ENCODE measurements at places on chromosomes 6 and 20.

DNA sequence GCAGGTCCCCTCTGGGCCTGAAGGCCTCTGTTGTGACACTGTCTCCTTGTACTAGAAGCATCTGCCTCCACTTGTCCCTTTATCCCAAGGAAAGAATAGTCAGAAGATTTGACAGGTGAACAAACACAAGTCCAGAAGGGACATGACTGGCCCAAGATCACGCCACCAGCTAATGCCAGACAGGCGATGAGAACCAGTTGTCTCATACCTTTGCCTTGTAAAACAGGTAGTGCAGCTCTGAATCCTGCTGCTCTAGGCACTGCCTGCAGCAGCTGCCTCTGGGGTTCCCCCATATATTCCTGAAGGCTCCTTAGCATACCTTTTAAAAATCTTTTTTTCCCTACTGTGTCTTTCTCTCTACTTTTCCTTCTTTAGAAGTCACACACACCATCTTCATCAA, 25.0 kb downstream of the SCAND1 start:
- DNase-seq, result no peak

DNA sequence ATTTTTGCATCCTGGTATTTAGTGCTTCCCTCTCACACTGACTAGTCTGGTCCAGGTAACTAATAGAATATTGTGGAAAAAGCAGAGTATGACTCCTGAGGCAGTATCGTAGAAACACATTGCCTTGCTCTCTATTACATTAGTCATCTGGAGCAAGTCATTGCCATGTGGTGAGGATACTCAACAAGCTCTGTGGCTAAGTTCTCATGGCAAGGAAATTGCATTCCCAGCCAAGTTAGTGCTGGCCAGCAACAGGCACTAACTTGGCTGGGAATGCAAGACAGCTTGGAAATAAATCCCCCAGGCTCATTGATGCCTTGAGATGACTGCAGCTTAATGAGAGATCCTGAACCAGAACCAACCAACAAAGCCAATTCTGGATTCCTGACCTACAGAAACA, 39.7 kb upstream of the HTR1B start:
- DNase-seq, result no peak

- no peak for DNase-seq
Observed at GRCh38 chr6:77474286-77474956, 11.1 kb upstream of the HTR1B start.

GRCh38 chr20:45935416-45936046, 1.0 kb downstream of the PCIF1 start:
- no peak for DNase-seq

DNA sequence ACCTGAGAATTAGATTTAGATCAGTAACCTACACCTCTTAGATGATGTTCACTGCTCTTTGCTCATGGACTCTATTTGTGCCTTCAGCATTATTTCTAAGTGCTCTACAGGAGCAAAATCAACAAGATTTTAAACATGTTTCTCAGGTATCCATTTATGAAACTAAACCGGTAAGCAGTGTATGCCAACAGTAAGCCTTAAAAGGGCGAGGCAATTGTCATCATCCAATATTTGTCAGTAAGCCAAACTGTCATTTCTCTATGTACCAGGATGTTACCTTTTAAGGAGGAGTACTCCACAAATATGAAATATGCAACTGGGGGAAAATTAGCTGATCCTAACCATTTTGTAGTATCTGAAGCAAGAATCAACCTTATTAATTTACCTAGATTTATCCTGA, 69.6 kb upstream of the ZNF184 start:
- DNase-seq, result no peak

GRCh38 chr6:56691814-56692213, 49.1 kb upstream of the DST start:
- no peak for DNase-seq

DNA sequence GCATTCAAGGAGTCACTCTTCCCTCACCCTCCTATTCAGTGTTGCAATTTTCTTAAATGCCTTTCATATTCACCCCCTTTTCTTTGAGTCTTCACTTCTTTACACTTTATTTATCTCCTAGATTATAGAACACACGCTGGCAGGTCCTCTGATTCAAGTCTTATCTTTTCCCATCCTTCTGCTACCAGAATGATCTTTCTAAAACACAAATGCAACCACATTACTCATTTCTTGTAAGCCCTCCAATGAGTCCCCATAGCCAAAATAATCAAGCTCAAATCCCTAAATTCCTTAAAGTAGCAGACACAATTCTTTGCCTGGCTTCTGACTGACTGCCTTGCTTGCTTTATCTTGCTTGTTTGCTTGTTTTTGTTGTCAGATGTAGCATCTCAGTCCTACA, 920.0 kb downstream of the TFAP2A start:
- no peak for DNase-seq

- DNase-seq, result no peak
Observed at GRCh38 chr20:1241456-1241855, 15.6 kb downstream of the RAD21L1 start.

DNA sequence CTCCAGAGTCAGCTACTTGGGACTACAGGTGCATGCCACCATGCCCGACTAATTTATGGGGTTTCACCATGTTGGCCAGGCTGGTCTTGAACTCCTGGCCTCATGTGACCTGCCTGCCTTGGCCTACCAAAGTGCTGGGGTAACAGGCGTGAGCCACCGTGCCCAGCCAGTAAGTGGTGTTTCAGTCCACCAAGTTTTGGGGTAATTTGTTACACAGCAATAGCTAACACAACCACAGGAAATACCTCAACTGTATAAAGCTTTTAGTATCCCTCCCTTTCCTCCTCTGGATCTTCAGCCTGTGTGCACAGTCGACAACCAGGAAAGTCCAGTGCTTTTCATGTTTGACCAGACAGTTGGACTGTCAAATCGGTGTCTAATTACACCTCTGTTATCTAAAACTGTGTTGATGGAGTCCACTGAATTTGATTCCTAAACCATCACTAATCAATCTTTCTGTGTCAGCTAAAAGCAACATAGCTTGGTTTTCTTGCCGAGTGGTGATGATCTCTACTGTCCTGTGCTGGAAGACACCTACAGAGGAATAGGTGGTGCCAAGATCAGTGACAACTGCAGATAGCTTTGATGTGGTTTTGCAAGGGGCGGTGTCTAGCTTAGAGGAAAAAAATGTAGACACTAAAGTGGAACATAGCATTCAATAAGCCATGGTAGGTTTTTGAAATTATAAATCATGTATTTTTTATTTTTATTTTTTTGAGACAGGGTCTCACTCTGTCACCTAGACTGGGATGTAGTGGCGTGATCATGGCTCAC, 22.2 kb upstream of the ZBTB2 start:
- DNase-seq, result peak; percentile 23

DNA sequence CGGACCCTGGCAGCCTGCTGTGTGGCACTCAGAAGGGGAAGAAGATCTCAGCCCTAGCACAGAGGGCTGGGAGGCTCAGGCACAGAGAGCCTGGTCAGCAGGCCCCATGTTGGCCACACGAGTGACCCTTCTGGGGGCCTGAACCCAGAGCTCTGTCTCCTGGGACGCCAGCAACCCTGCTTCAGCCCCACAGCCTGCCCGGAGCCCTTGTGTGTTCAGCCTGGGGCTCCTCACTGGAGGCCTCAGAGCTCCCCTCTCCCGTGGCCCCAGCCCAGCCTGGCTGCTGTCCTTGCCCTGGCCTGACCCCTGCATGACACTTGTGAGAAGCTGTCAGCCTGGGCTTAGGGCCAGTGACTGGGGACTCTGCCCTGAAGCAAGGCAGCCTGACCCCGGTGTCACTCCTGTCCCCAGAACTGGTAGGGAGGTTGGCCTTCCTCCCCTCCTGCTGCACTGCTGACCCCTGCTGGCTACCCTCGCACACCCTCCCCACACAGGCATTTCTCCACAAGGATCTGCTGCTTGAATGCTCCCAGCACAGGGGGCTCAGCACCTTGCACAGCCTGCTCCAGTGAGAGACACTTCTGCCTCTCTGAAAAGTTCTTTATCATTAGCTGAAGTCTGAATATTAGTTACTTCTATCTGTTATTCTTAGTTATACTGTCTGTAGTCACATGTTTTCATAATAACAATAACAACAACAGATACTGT, 15.4 kb upstream of the IP6K3 start:
- DNase-seq, result no peak

DNA sequence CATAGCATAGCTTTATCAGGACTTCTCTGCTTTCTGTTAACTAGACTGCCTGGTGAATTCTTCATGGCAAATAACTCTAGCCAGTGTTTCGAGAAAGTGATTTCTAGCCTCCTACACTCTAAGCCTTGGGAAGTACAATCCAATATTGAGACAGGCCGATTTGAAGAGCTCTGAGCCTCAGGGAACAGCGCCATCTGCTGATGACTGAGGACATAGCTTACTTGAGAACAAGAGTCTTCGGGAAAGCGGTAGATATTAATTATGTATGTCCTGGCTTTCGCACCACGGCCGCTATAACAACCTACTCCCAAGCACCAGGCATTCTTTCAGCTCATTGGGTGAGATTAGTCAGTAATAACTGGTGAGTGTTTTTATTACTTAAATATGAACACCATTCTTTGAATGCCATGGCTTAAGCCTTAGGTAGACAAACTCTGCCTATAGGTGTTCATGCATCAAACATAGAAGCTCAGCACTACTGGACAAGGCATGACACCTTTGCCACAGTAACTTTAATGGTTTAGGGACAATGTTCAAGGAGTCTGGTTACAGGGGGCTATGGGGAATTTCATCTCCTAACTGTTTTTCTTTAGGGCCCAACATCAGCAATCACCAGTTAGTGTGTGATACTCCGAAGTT, 518.6 kb downstream of the BMP2 start:
- no peak for DNase-seq

DNA sequence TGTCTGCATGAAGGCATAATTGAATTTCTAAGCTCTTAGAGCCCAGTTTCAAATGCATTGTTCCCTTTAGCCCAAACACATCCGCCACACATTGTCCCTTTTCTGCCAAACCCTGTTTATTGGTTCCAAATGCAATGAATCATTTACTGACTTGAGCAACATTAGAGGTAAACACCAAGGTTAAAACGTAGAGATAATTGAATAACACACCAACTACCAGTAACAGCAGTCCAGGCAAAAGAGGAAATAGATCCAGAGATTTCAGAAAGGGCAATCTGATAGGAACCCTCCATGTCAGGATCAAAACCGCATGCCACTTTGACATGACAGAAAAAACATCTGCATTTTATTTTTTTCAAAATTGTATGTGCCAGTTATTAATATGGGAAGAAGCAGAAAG, 114.8 kb downstream of the PKHD1 start:
- no peak for DNase-seq

DNA sequence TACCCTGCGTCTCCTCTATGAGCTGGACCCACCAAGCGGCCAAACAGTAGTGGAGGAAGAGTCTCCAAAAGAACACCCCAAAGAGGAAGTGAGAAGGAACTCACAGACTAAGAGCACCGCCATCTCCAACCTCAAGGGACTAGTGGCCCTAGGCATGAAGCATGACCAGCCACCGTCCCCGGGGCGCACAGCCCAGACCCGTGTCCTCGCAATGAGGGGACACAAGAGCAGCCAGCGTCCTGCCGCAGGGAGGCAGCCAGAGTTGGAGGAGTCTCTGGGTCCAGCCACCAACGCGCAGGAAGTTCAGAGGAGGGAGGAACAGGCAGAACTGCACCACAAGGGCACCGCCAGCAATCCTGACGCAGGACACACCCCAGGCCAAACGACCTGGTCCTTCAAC, 72.6 kb downstream of the TAF4 start:
- DNase-seq, result no peak

DNA sequence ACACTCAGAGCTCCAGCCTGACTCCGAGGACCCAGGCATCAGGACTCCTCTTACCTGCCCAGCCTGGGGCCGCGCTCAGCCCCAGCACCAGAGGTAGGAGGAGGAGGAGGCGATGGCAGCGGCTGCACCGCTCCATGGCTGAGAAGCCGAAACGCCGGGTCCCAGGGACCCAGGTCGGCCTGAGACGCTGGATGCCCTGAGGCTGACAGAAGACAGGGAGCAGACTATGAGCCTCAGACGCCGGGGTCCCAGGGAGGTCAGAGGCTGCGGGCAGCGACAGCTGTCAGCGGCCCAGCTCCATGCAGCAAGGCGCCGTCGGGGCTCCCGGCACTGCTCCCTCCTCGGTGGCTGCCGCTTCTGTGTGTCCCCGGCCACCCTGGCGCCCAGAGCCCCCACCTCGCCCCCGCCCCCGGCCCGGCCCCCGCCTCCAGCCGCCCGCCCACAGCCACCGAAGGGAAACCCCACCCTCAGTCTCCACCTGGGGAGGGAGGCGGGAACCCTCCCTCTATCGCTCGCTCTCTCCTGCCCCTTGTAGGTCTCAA, at the start of gene COL11A2:
Gene COL11A2 (minus strand): TSS at position 363 of the 542 bp plus-strand sequence. CDS start 227 bp downstream, at position 136.
- no peak for DNase-seq

DNA sequence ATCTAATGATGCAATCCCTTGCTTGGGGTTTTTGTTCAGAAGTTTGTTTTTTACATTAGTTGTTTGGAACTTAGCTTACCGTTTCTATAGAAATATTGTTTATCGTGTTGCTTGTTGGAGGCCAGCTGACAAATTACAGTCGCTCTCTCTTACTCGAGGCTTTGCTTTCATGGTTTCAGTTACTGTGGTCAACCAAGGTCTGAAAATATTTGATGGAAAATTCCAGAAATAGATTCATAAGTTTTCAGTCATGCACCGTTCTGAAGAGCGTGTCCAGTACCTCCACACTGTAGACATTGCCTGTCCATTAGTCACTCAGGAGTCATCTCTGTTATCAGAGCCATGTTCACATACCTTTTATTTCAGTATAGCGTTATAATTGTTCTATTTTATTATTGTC, 47.9 kb downstream of the DEK start:
- no peak for DNase-seq

- DNase-seq, result no peak
Observed at GRCh38 chr6:130882370-130882769, 55.2 kb downstream of the SMLR1 start.

- DNase-seq, result no peak
Observed at GRCh38 chr20:19560881-19561480, 197.1 kb upstream of the RIN2 start.

GRCh38 chr6:35415065-35415891, 36.9 kb upstream of the FANCE start:
- no peak for DNase-seq

DNA sequence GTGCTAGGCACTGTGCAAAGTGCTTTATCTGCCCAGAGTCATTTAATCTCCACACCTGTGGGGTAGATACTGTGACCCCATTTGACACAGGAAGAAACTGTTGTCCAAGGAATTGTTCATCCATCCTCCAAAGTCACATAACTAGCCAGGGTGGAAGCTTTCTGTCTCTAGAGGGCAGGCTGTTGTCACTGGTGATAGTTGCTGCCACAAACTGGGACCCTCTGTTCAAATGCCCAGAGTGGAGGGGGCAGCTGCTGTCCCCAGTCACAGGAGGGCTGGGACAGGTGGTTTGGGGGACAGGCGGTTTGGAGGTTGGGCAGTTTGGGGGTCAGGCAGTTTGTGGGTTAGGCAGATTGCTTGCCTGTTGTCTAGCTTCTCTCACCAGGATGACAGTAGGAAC, 16.1 kb upstream of the TMEM242 start:
- no peak for DNase-seq

Measured in stimulated activated CD4-positive, alpha-beta T cell treated with anti-CD3 and anti-CD28 coated beads, Interleukin-1b, Interleukin-23, amount 100 ng/mL, for 1 hour (primary cell).